Stimulated activated CD8-positive, alpha-beta memory T cell treated with anti-CD3 and anti-CD28 coated beads, Interleukin-15, amount 100 ng/mL, for 48 hours (primary cell): ENCODE measurements at places on chromosomes 2 and 18.

- DNase-seq, result no peak
These were observed 13.1 kb upstream of the PHLPP1 start for GRCh38 chr18:62702259-62702658.

DNA sequence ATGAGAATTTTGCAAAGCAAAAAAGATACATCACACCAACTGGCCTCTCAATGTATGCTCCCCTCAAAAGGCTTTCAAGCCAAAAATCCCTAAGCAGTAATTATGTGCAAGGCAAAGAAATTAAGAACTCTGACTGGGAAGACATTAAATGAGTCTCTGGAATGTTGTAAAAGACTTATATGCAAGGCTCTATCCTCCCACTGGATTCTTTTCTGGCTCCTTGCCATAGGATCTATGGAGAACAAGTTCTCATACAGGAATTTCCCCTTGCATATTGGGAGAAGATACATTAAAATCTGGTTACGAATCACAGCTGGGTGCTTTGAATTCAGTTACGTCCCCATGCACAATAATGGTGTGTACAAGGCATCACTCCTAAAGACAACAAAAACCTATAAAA is 73.4 kb upstream of the ATL2 start:
- DNase-seq, result no peak

DNA sequence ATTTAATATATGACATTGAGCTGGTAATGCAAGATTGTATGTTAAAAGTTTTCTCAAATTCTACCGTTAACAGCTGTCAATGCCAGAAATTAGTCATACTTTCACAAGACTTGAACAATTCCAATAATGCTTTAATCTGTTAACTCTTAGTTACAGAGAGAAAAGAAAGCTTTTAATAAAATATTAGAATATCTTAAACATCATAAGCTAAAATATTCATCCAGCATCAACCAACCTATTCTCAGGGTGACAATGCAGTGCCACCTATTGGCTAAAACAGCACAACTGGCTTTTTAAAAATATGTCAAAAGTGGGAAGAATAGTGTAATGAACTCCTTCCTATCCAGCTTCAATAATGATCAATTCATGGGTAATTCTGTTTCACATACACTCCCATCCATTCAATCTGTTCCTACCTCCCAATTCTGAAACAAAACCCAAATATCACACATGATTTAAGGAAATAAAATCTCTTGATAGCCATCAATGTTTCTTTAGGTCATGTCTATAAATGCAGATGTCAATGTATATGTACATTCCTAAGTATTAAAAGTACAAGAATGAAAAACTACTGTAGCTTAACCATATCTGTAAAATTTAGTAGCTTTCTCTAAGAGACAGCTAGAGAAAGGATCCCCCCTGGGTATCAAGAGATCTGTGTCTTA is 79.8 kb upstream of the CCDC141 start:
- no peak for DNase-seq

GRCh38 chr2:73975731-73976130 is 9.0 kb upstream of the TET3 start:
- DNase-seq, result no peak
